ENCODE measurements at places on chromosomes 7 and 10. TPM values are rescaled to one million over a fixed set of nuclear protein-coding genes. Genes with fewer than 3 reads are reported as not detected.

ANKRD26 gene
- total RNA-seq = 5.6 TPM

- H3K36me3 ChIP-seq = no peaks in the 10 kb centered on the region
- peak; percentile 88 for DNase-seq
- H3K4me3 ChIP-seq = peak overlapping the region; percentile 98
- H3K4me1 ChIP-seq = peaks cover 22% of the 10 kb centered on the region
- H3K27me3 ChIP-seq = no peaks in the 10 kb centered on the region
These were observed 2.0 kb upstream of the LZTS2 start for GRCh38 chr10:100997360-100998182.

ACBD7 gene
- total RNA-seq = 0.13 TPM

ANXA11 gene
- 116 TPM for total RNA-seq

TAC1 gene
- total RNA-seq = not detected

ADIRF gene
- 17.6 TPM for total RNA-seq

DNA sequence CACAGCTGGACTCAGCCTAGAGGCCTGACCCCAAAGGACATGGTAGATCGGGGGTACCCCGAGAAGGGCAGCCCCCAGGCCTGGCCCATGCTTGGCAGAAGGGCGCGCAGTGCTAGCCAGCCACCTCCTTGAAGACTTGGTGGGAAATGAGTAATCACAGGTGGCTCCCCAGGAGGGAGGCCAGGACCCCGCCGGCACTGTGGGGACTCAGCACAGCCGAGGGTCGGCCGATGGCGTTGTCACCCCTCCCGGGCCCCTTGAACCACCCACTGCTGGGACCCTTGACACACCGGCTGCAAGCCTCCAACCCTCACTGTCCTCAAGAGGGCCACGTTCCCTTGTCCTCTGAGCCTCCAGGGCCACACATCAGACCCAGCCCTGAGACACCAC lies 27.7 kb downstream of the ADGRA1 start:
- no peaks in the 10 kb centered on the region for H3K4me1 ChIP-seq
- H3K27ac ChIP-seq = no peak overlapping the region
- no peak for DNase-seq
- H3K4me3 ChIP-seq = no peak overlapping the region
- no peaks in the 10 kb centered on the region for H3K36me3 ChIP-seq

DNA sequence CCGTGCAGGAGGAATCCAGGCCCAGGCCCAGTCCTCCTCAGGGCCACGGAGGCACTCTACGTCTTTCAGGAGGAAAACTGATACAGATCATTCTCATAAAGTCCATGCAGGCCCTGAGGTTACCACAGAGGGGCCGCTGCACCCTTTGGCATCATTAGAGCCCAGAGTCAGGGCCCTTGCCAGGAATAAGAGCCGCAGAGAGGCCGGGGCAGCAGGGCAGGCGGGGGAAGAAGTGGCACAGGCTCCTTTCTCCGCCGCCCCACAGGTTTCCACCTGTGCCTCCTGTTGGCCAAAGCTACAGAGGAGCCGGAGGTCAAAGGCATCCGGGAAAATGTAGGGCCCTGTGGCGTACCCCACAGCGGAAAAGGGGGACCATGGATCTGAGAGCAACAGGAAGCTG lies 366.6 kb upstream of the SHH start:
- no peak overlapping the region for H3K27ac ChIP-seq
- no peaks in the 10 kb centered on the region for H3K36me3 ChIP-seq
- H3K27me3 ChIP-seq = no peaks in the 10 kb centered on the region
- no peak overlapping the region for H3K4me3 ChIP-seq
- DNase-seq = no peak

GRCh38 chr7:82594665-82595064 lies 151.1 kb upstream of the CACNA2D1 start:
- no peaks in the 10 kb centered on the region for H3K36me3 ChIP-seq
- no peak overlapping the region for H3K27ac ChIP-seq
- no peaks in the 10 kb centered on the region for H3K4me1 ChIP-seq

CCDC3 gene
- not detected for total RNA-seq

DNA sequence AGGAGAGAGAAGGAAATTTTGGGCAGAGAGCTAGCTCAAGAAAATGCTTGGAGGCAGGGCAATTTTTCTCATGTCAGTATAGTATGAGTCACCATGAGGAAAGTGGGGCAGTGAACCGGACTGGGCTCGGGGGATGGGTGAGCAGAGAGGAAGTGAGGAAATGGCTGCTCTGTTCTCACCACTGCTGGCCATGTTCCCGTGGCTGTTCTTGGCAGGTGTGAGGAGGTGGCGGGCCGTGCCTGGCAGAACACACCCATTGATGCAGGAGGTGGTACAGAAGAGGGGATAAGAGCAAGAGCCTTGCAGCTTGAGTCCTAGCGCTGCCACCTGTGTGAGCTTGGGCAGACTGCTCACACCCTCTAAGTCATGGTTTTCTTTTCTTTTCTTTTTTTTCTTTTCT lies 304.4 kb upstream of the LYZL1 start:
- no peak overlapping the region for H3K4me3 ChIP-seq
- H3K36me3 ChIP-seq = no peaks in the 10 kb centered on the region
- no peaks in the 10 kb centered on the region for H3K4me1 ChIP-seq
- no peaks in the 10 kb centered on the region for H3K27me3 ChIP-seq

CCT6A gene
- total RNA-seq = 147 TPM

- H3K4me1 ChIP-seq = peaks cover 21% of the 10 kb centered on the region
- peak; percentile 88 for DNase-seq
- H3K4me3 ChIP-seq = peak overlapping the region; percentile 23
- H3K27me3 ChIP-seq = no peaks in the 10 kb centered on the region
- H3K36me3 ChIP-seq = no peaks in the 10 kb centered on the region
These were observed 95.7 kb upstream of the PALS2 start for GRCh38 chr7:24477398-24478136.

DNA sequence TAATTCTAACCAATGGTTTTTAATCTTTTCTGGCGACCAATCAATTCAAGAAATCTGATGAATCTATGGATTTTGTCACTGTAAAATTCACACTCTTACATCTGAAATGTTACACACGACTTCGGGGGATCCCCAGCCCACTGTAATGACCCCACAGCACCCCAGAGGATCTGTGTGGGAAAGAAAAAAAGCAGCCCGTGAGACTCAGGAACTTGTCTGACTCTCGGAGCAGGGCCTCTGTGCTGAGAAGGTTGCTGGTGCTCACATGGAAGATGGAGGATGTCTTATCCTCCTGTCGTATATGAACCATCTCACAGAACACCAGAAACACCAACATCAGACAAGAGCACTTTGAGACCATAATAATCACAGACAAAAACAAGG lies 228.4 kb upstream of the INHBA start:
- H3K27me3 ChIP-seq = no peaks in the 10 kb centered on the region
- peaks cover 14% of the 10 kb centered on the region for H3K4me1 ChIP-seq
- DNase-seq = no peak
- no peaks in the 10 kb centered on the region for H3K36me3 ChIP-seq
- H3K27ac ChIP-seq = peak overlapping the region; percentile 59

GPR15LG gene
- total RNA-seq = not detected

DNA sequence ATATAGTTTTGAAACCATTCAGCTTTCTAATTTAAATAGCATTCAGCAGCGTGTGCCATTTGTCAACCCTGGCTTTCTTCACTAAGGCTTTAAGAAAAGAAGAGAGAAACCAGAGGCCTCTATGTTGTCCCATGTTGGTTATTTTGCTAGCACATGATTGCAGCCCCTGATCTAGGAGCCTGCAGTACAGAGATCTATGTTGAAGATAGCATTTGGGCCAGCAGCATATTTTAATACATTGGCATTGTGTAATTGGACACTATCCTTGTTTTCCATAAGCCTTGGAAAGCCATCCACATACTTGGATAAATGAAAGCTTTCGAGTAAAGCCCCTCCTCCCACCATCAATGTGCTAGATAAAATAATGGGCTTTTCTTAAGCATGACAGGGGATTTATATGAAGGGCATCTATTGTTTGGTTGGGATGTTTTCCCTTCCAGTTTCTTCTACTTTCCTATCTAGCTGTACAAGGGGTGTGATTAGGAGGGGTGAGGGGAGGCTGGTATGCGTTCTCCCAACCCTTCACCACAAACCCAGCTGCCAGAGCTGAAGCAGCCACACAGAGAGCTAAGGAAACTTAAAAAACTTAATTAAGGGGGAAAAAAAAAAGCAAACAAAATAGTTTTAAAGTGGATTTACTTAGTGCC lies 23.1 kb upstream of the SDHAF3 start:
- H3K4me3 ChIP-seq = no peak overlapping the region
- H3K4me1 ChIP-seq = no peaks in the 10 kb centered on the region
- no peak overlapping the region for H3K27ac ChIP-seq
- no peaks in the 10 kb centered on the region for H3K36me3 ChIP-seq
- H3K27me3 ChIP-seq = peaks cover 10% of the 10 kb centered on the region

DNA sequence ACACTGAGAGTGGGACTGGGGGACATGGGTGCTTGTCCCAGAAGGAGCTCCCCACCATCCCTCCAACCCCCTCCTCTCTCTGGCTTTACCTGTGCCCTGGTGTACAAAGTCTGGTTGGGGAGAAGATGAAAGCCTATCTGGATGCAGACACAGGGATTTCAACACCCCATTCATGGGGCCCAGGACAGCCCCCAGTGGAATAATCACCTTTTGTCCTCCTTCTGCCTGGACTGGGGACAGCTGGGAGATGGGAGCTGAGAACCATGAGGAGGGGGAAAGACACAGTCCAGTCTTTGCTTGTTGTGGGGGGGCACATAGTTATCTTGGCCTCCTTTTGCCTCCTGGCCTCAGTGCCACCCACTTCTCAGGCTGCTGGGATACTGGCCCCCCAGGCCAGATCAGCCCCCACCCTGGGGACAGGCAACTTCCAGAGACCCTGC lies 1.4 kb downstream of the SSC4D start:
- no peak for DNase-seq
- no peaks in the 10 kb centered on the region for H3K27me3 ChIP-seq
- H3K36me3 ChIP-seq = no peaks in the 10 kb centered on the region
- H3K4me1 ChIP-seq = no peaks in the 10 kb centered on the region

DNA sequence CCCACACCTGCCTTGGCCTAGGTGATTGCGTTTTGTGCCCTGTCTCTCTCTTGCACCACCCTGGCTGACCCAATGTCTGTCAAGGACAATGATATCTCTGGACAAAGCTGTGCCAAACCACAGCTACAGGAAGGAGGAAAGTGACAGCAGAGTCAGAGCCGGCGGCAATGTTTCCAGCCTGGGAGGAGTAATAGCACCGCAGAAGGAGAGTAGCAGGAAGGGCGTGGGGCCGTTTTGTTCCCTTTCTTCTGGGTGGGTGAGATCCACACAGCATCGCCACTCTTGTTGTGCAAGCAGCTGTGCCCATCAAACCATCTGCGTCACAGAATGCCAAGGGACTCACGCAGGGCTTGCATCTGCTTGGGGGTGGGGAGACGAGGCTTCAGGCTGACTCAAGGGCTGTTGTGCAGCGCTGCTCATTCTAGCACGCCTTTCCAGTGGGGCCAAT lies 341.6 kb upstream of the AUTS2 start:
- no peak overlapping the region for H3K4me3 ChIP-seq
- H3K27ac ChIP-seq = no peak overlapping the region
- H3K27me3 ChIP-seq = no peaks in the 10 kb centered on the region
- DNase-seq = peak; percentile 54

GRCh38 chr7:157139111-157139809 lies 534 bp downstream of the UBE3C start:
- H3K4me3 ChIP-seq = peak overlapping the region; percentile 98
- peak; percentile 80 for DNase-seq
- no peaks in the 10 kb centered on the region for H3K36me3 ChIP-seq
- peak overlapping the region; percentile 75 for H3K27ac ChIP-seq
- peaks cover 19% of the 10 kb centered on the region for H3K4me1 ChIP-seq

GRCh38 chr7:30005464-30005863 lies 15.9 kb upstream of the SCRN1 start:
- no peaks in the 10 kb centered on the region for H3K4me1 ChIP-seq
- no peak overlapping the region for H3K27ac ChIP-seq
- no peak for DNase-seq
- no peaks in the 10 kb centered on the region for H3K27me3 ChIP-seq
- H3K36me3 ChIP-seq = no peaks in the 10 kb centered on the region

GRCh38 chr7:51238981-51239495 lies 77.6 kb downstream of the COBL start:
- no peaks in the 10 kb centered on the region for H3K4me1 ChIP-seq
- H3K4me3 ChIP-seq = no peak overlapping the region
- DNase-seq = no peak
- H3K27me3 ChIP-seq = peaks cover 3% of the 10 kb centered on the region
- H3K27ac ChIP-seq = no peak overlapping the region

GRCh38 chr7:132377703-132378584 lies 198.3 kb downstream of the PLXNA4 start:
- no peaks in the 10 kb centered on the region for H3K36me3 ChIP-seq
- no peak for DNase-seq
- H3K4me3 ChIP-seq = no peak overlapping the region
- H3K27me3 ChIP-seq = peaks cover 7% of the 10 kb centered on the region
- H3K27ac ChIP-seq = no peak overlapping the region

PRSS1 gene
- total RNA-seq = not detected

DNA sequence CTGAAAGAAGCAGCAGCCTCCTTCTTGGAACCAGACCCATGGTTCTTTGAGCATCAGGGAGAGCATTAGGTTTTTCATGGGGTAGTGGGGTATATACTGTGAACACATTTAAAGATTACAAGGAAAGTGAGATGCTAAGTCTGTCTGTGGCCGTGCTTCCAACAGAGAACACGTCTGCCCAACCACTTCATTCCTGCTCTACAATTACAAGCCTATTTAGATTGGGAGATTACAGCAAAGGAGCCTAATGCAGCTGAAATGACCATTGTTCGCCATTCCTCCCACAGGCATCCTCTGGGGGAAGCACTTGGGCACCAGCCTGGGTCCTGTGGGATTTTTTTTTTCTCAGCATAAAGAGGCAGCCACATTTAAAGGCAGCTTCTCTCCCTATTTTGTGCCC lies 536.4 kb downstream of the XPNPEP1 start:
- H3K4me1 ChIP-seq = no peaks in the 10 kb centered on the region
- no peak overlapping the region for H3K4me3 ChIP-seq
- H3K36me3 ChIP-seq = no peaks in the 10 kb centered on the region
- no peak overlapping the region for H3K27ac ChIP-seq
- no peak for DNase-seq
- H3K27me3 ChIP-seq = no peaks in the 10 kb centered on the region

DNA sequence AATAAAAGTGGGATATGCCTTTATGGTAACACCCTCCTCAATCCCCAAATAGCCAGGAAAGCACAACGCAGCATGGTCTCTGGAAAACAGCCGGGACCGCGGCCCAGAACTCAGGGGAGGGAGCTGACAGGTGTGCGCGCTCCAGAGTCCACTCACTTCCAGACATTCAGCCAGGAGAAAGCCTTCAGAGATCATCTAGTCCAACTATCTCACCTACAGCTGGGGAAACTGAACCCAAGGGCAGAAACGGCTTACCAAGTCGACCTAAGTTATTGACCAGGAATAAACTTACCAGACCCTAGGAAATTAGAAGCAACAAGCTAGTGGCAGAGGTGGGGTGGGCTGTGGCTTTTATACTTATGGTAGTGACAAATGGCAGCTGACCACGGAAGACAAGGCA lies 16.4 kb downstream of the GSDME start:
- peaks cover 20% of the 10 kb centered on the region for H3K4me1 ChIP-seq
- no peaks in the 10 kb centered on the region for H3K27me3 ChIP-seq
